ENCODE measurements at places on chromosomes 11 and 22.
A peak's percentile ranks its signal among the peaks of the same experiment; 100 is the strongest.

DNA sequence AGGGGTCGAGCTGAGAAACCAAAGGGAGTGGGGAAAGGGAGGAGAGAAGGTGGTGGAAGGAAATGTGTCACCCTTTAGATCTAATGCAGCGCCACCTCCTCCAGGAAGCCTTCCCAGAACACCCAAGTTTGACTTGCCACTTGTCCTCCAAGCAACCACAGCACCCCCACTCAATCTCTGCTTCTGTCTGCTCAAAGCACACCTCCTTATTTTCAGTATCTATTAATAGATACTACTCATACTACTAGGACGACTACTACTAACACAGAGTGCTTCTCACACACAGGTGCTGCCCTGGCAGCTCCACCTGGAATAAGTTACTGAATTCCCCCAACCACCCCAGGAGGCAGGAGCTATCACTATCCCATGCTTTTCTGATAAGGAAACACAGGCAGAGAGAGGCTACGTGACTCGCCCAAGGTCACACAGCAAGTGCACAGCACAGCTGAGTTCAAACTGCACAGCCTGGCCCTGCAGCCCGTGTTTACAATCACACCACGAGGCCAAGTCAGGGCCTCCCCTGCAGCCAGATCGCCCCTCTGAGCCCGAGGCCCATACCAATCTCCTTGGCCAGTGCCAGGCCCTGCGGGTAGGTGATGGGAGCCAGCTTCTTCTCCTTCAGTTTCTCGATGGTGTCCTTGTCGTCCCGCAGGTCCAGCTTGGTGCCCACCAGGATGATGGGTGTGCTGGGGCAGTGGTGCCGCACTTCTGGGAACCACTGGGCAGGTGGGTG, 13.2 kb downstream of the RAC2 start:
- DNase-seq = peak; percentile 30

DNA sequence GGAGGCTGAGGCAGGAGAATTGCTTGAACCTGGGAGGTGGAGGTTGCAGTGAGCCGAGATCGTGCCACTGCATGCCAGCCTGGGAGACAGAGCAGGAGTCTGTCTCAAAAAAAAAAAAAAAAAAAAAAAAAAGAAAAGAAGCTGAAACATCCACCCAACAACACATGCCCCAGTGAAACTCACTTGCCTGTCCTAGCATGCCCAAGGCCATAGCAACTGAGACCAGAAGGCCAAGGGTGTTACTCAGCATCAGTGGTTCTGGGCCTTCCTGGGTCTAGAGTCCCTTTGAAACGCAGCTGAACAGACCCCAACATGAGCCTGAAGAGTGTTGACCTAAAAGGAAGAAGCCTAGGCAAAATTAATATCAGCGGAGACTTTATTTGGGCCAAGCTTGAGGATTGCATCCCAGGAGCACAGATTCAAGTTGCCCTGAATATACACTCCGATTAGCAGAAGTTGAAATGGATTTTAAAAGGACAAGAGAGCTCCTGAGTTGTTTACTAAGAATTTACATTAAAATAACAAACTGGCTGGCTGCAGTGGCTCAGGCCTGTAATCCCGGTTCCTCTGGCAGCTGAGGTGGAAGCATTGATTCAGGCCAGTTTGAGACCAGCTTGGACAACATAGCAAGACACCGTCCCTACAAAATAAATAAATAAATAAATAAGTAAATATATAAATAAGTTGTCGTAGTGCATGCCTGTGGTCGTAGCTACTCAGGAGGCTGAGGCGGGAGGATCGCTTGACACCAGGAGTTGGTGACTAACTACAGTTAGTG, 7.0 kb downstream of the PRDX5 start:
- no peak for DNase-seq

DNA sequence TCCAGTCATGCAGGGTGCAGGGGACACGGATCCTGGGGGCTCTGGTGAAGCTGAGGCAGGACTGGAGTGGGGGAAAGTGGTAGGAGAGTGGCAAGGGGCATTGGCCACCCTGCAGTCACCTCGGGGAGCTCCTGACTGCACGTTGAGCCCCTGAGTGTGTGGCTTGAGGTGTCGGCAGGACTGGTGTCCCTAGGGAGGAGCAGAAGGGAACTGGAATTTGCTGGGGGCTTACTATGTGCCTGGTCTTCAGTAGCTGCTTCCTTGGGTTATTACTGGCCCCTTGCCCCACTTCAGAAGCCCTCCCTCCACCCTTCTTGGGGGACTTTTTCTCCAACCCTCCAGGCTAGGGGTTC, 31.5 kb downstream of the IFT27 start:
- DNase-seq = no peak

DNA sequence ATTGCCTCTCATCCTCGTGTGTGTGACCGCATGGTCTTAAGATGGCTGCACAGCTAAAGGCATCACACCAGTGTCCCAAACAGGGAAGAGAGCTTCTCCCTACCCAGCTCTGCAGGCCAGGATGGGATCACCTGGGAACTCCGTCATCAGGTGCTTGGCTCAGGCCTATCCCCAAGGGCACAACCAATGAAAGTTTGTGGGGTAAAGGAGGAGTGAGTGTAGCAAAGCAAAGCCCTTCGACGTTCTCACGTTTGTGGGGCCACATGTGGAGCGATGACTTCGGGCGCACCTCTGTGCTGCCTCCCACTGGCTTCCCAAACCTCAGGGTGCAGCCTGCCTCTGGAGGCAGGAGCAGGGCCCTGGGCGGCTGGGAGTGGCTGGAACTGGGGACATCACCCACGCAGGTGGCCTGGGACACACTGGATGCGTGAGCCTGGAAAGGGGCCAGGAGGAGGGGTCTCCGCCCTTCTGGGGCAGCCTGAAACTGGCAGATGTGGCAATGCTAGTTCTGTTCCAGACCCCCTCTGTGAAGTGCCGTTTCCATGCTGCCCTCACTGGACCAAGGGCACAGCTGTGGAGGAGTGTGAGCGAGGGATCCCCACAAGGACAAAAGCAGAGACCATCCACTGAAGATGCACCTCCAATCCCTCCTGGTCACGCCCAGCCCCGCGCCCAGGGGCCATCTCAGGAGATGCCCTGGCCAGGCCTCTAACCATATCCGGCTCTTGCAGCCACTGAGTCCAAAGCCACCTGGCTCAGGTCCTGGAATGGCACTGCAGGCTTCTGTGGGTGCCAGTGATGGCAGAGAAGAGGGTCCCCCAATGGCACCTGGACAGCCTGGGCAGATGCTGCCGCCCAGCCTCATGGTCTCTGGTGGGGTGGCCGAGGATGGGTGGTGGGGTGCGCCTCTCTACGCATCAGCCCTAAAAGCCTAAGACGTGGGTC, 30.6 kb upstream of the GAL start:
- DNase-seq = no peak

GRCh38 chr11:111707039-111707690, 59.0 kb downstream of the PPP2R1B start:
- peak; percentile 74 for DNase-seq

GRCh38 chr11:91998481-91998880, 226.1 kb upstream of the FAT3 start:
- no peak for DNase-seq

DNA sequence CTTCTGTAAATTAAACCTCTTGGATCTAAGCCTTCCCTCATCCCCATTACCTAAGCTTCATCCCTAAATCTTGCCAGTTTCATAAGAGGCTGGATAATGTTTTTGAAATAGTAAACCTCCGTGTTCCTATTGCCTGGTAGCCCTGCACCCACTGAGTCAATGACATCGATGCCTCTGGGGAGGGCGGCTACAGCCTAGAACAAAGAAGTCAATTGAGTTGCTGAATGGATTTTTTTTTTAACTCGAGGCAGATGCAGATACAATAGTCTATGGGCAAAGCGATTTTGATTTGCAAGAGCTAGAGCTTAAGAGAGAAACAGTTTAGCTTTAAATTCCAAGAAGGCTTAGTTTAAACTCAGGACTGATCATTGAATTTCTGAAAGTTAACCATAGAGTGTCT, 121.3 kb downstream of the NECTIN1 start:
- no peak for DNase-seq

- DNase-seq = no peak
Measured at GRCh38 chr11:111449696-111450479, 62.3 kb downstream of the BTG4 start.

GRCh38 chr11:64741375-64742086, 2.4 kb downstream of the RASGRP2 start:
- DNase-seq = peak; percentile 83

DNA sequence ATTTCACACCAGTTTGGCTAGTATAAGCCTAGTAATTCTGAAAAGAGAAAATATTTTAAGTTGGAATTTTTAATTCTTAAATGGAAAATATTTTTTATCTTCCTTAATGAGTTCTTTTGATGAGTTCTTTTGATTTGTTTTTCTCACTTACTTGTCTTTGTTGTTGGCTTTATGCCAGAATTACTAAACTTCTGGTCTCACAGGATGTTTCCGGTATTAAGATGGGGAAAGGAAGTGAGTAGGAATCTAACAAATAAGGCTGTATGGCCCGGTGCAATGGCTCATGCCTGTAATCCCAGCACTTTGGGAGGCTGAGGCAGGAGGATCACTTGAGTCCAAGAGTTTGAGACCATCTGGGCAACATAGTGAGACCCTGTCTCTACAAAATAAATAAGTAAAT, 106.4 kb downstream of the ARHGAP42 start:
- DNase-seq = no peak

GRCh38 chr11:30150425-30150824, 80.4 kb upstream of the FSHB start:
- no peak for DNase-seq

GRCh38 chr11:34806875-34807274, 109.3 kb downstream of the APIP start:
- no peak for DNase-seq

DNA sequence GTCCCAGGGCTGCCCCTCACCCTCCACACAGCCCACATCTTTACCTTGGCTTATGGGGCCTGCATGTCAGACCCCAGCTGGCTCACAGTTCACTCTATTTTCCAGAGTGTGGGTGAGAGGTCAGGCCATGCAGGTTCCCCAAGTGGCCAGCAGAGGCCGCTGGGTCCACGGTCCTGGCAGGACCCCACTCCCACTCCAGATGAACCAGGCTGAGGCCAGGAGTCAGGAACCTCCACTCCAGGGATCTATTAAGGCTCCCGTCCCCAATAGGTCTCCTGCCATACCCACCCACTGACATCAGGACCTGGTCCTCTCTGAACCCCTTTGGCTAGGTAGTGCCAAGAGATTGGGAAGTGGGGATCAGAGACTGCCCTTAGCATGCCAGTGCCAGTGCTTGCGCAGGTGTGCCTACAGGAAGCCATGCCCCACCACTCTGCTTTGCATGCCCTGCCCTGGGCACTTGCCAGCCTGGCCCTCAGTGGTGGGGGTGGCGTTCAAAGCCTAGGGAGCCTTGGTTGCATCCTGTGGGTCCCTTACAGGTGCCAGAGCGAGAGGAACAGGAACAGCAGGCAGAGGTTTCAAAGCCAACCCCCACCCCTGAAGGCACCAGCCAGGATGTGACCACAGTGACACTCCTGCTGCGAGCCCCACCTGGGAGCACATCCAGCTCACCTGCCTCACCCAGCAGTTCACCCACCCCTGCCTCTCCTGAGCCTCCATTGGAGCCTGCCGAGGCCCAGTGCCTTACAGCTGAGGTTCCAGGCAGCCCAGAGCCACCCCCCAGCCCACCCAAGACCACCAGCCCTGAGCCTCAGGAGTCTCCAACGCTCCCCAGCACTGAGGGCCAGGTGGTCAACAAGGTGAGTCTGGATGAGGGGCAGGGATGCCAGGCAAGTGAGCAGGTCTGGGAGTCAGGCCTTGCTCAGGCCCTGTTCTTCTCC, 8.3 kb downstream of the SMTN start:
- DNase-seq = no peak

GRCh38 chr11:79980916-79981315, 540.1 kb upstream of the TENM4 start:
- DNase-seq = no peak

GRCh38 chr11:26028393-26028911, 303.5 kb upstream of the ANO3 start:
- no peak for DNase-seq

GRCh38 chr11:57345555-57346211, 7.5 kb downstream of the P2RX3 start:
- DNase-seq = no peak

- DNase-seq = no peak
Measured at GRCh38 chr11:132147464-132147863, 777.0 kb downstream of the NTM start.

- no peak for DNase-seq
Measured at GRCh38 chr11:121425828-121426227, 26.3 kb upstream of the SORL1 start.

DNA sequence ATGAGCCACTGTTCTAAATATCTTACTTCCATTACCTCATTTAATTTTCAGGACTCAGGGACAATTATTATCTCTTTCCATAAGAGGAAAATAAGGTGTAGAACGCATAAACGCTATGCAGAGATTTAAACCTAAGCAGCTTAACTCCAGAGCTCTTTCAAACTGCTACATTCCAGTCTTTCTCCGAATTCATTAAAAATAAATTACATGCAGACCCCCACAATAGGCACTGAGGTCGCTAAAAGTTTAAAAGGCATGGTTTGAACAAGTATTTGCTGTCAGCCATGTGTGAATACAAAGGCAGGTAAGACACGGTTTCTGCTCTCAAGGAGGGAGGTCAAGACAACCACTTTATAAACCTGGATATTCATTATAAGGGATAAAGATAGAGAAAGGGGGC, 983 bp downstream of the NARS2 start:
- DNase-seq = no peak

- DNase-seq = no peak
Measured at GRCh38 chr22:19812910-19813309, 41.8 kb downstream of the GNB1L start.

DNA sequence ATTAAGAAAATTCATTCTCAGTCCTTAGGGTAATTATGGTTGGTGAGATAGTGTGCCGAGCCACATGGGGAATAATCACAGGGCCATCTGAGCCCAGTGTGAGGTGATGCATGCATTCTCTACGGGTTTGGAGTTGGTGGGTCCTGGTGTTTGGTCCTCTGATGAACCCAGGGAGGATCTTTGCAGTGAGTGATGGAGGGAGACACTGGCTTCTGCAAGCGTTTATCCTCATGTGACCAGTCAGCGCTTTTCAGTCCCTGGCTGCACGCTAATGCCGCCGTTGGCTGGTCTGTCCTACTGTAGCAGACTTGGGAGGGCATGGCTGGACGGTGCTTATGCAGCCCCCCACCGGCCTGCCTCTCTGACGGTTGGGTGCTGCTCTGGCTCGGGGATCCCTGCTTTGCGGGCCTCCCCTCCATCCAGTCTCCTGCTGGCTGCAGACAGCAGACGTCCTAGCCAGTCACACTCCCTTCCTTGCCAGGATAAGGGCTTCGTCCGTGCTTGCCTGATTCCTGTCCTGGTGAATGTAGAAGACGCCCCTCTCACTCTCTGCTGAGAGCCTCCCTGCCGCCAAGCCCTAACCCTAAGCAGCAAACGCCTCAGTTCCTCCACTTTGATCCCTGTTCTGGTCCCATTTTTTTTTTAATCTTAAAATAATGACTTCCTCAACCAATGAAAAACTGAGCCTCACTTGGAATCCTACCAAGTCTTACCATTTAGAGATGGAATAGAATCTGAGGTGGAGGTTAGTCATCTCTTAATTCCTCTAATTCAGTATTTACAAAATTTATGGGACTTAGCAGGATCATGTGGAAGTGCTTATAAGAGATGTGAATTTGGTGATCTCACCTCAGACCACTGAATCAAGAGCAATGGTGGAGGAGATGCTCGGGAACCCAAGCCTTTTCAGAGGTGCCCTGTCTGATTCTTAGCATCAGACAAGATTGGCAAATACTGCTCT, 143.7 kb upstream of the SORL1-AS1 start:
- no peak for DNase-seq

- no peak for DNase-seq
Measured at GRCh38 chr11:129313541-129314297, 61.9 kb upstream of the BARX2 start.
